Fibroblast of skin of back (primary cell): ENCODE measurements at places on chromosomes 1 and 21.
A peak's percentile ranks its signal among the peaks of the same experiment; 100 is the strongest.

- peak; percentile 95 for DNase-seq
Measured at GRCh38 chr1:211735208-211736170, 60.1 kb upstream of the NEK2 start.

DNA sequence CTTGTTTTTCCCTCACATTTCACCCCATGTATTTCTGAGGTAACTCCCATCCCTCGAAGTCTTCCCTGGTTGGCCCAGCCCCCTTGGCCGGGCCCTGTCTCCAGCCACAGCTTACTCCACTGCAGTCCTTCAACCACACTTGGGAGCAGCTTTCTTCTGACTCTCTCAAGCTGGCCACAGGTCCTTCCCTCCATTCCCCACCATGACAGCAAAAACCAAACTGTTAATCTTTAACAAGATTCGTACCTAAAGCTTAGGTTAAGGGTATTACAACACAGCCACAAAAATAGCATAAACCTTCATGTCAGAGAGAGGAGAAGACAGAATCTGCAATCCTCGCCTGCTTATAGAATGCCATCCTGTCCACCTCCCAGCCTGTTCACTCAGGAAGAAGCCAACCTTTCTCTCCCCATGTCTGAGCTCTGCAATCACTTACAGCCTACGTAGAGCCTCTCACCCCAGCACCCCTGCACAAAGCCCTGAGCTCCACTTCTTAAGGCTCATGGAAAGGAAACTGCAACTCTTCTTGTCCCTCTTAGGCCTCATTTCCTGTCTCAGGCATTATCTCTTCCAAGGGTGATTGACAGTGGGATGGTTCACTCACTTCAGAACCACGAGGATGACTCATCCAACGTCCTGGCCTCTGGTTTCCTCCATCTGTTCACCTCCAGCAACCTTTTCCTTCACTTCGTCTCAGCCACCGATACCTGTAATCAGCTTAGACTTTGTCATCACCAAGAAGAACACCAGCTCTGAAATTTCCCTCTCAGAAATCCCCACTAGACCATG, 72.8 kb downstream of the CD2 start:
- DNase-seq = peak; percentile 51

DNA sequence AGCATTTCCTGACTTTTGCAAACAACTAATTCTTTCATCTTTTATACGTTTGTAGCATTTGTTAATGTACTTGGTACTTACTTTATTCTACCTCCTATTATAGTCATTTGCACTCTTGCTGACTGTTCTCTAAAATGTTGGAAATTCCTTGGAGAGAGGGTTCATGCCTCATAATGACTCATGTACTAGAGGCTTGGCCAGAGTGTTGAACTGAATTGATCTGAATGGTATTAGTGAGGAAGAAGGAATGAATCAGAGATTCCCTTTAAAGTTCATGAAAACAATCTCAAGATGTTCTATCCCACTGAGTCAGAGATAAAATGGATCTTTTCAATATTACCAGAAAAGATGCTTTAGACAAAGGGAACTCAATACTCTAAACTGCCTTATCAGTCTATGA, 383.4 kb downstream of the SEC16B start:
- peak; percentile 87 for DNase-seq

- DNase-seq = peak; percentile 2
Measured at GRCh38 chr1:218284377-218284916, 646 bp upstream of the RRP15 start.

- peak; percentile 66 for DNase-seq
Measured at GRCh38 chr1:160085686-160086455, 4.5 kb downstream of the KCNJ9 start.

DNA sequence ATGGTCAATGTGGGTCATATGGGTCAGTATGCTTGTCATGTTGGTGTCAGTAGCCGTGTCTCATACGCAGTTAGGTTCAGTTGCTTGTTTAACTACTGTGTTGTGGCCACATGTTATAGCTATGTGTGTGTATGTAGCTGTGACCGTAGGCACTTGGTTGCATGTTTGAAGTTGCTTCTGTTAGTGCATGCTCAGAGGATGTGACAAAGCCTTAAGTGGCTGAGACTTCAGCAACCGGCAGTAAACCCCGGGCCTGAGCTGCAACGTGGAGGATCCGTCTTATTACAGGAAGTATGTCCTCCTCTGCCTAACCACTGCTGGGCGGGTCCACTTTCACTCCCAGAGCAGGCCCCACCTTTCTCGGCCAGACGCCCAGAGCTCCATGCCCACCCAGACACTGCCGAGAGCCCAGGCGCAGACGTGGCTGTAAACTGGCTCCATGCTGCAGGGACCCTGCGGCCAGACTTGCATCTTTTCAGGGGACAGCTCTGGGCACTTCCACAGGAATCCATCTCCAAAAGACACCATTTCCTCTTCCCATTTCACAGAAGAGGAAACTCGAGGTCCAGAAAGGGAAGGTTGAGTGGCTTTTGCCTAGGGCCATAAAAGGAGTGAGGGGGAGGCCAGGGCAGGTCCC, 2.2 kb downstream of the TCEA3 start:
- DNase-seq = peak; percentile 89

DNA sequence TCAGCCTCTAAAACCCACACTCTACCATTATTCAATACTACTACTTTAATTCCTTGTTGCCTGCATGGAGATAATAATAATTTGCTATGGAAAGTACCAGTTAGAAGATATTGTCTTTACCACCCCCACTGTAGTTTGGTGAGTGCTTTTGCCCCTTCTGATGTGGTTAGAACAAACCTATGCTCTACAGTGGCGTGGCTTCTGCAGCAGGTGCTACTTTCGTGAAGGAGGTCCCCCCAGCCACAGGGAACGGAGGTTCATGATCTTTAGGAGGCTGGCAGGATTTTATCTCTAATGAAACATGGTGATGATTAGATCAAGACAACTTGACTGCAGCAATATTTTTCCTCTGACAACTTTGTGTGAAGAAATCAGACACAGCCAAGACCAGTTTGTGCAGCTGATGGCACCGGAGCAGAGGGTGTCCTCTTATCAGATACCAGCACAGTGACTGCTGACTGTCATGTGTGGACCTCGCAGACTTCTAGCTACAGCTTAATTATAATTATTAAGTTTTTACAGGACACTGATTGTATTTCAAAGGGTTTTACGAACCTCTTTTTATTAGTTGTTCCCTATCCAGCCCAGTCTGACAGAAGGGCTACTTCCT, 10.7 kb upstream of the TCHH start:
- no peak for DNase-seq

- DNase-seq = no peak
Measured at GRCh38 chr1:119791377-119791776, 19.9 kb downstream of the REG4 start.

- DNase-seq = peak; percentile 99
Measured at GRCh38 chr1:244104309-244105060, 53.4 kb downstream of the ZBTB18 start.

- no peak for DNase-seq
Measured at GRCh38 chr1:212491454-212491853, 58.7 kb downstream of the NENF start.

DNA sequence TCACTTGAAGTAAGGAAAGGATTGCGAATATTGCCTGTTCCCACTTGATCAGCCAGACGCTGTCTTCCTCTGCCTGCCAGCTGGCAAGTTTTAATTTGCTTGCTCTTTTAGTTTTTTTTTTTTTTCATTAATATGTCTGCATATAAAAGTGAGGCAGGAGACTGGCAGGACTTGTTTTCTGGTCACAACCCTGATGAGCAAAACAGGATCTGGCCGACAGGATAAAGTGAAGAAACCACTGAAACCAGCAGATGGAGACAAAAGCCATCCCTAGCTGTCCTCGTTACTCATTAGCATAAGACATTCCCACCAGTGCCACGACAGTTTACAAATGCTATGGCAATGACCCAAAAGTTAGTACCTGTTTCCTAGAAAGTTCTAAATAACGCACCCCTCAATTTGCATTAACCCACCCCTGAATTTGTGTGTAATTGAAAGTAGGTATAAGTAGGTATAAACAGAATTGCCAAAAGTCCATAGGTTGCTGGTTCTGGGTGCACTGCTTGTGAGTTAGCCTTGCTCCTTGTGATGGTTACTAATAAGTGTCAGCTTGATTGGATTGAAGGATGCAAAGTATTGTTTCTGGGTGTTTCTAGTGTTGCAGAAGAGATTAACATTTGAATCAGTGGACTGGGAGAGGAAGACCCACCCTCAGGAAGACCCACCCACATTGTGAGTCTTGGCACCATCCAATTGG, 60.8 kb downstream of the ZNF684 start:
- DNase-seq = peak; percentile 15

GRCh38 chr21:39713905-39714304, 31.1 kb upstream of the IGSF5 start:
- DNase-seq = no peak

DNA sequence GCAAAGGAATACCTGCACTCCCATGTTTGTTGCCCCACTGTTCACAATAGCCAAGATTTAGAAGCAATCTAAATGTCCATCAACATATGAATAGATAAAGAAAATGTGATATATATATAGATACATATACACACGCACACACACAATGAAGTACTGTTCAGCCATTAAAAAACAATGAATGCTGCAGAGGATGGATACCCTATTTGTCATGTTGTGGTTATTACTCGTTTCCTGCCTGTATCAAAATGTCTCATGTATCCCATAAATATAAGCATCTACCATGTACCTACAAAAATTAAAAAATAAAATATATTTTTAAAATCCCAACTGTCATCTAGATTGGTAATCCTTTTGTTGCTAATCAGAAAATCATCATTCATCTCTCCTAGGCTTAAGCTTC, 634.8 kb upstream of the ADGRL2 start:
- peak; percentile 28 for DNase-seq

DNA sequence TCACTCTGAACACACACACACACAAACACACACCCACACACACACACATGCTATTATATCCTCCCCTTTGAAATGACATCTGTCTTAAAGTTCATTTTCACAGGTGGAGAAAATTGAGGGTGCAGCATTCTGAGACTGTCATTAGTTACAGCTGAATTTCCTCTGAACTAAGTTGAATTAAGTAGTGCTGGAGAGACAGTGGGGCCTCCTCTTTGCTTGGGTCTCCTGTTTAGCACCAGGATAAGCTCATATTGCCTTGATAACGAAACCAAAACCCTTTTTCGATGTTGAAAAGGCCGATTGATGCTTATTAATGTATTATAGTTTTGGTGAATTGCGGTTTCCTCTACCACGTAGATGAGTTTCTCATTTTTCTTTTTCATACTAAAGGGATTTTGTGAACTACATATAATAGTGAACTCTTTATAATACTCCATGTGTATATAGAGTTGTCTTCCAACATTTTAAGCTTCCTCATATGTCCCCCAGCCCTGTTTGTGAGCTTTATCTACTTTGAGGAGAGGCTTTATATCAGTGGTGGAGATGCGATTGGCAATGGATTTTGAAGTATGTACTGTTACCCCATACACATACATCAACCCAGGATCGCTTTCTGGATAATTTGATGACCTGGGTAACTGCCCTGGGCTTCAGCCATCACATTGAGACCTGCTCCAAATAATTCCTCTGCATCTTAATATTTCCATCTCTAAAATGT, 17.4 kb downstream of the DYNLT5 start:
- no peak for DNase-seq

DNA sequence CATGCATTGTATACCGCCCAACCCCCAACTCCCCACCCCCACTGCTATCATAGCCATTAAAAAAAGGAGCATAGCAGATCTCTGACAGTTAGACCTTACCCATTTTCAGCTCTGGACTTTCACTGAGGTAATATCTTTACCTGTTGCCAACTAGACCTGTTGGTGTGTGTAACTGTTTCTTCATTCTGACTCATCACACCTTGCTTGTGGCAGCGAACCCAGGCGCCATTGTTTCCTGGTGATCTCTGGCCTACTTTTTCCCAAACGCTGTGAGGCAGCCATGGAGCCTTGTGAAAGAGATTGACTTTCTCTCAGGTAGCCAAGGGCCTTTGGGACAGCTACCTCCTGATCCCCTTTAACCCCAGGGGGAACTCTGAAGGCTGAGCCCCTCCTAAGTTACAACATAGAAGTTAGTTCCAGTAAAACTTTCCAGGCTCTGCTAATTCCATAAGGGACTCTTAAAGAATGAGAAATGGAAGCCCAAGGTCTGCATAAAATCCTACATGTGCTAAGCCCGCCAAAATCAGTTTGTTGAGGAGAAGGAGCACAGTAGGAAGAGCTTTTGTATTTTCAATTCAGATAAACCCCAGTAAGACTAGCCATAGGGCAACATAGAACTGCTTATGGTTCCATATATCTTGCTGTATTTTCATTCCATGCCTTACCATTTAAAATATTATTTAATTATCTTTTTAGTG, 196.1 kb upstream of the CAMK1G start:
- no peak for DNase-seq

DNA sequence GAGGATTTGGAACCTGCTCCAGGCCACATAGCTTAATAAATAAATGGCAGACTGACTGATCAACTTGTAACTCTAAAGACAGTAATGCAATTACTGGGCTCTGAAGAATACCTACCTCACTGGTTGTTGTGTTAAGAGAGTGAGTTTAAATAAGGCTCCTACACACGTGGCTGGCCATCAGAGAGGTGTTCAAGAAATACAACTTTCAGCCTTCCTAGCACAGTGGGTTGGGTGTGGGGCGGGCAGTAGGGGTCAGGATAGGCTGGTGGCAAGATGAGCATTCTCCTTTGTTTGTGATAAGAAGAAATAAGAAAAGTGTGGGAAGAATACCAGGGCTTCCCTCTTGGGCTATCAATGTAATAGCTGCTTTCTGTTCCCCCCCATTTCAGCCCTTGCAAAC, 151.3 kb downstream of the DAB1 start:
- DNase-seq = no peak

GRCh38 chr1:227869851-227870305, 54.4 kb downstream of the PRSS38 start:
- no peak for DNase-seq

DNA sequence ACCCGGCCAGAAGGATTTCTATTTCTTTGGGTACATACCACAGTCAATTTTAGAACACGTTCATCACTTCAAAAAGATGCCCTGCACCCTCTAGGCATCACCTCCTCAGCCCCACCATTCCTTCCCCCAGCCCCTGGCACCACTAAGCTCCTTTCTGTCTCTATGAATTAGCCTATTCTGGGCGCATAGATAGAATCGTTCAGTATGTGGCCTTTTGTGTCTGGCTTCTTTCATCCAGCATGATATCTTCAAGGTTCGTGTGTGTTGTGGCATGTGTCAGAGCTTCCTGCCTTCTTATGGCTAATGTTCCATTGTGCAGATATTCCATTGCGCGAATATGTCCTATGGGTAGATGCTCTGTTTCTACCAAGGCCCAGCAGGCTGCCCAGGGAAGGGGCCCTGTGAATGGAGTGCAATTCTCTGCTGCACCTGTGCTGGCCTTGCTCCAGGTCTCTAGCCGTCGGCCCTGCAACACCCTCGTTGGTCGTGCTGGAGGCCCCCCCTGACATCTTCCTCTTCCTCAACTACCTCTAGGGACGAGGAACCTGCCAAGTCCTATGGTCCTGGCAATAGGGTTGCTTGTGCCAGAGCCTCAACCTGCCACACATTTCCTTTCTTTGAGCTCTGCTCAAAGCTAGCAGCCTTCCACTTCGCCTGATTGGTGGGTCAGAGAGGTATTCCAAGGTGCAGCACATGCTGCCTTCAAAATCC, 113.5 kb downstream of the RIPK4 start:
- DNase-seq = no peak

GRCh38 chr21:35223480-35224156, 174.5 kb upstream of the RUNX1 start:
- peak; percentile 13 for DNase-seq
